ENCODE measurements at places on chromosomes 3 and 15.

DNA sequence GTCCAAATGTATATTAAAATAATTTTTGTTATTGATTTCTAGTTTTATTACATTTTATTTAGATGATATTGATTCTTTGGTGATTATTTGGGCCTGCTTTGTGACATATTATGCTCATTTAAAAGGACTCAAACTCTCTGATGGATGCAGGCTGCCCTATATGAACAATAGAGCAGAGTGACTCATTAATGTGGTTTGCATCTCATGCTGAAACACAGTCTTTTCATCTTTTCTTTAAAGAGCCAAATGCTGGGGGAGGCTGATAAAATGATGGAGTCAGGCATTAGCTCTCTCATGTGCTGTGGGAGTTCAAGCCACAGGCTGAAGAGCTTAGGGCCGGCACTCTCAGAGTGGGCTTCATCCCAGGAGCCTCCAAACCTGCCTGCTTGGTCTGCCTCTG is 7.2 kb downstream of the PLA1A start:
- DNase-seq: no peak

GRCh38 chr3:567488-568185 is 371.1 kb downstream of the CHL1 start:
- no peak for DNase-seq

- no peak for DNase-seq
These were observed 409.9 kb downstream of the FHIT start for GRCh38 chr3:60841355-60841754.

DNA sequence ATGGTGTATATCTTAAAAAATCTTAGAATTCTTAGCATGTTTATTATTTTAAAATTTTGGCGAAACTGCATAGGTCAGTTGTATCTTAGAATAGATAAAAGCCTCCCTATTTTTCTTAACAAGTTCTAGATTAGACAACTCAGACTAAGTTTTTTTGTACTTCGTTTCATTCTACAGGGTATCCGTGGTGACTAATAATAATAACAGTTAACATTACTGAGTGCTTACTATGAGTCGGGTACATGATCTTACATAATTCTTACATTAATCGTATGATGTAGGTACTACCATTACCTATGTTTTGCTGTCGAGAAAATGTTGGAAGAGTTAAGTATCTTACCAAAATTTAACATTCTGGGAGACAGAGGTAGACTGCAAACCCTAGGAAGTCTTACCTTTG is 60.7 kb downstream of the UBE2E2 start:
- DNase-seq: no peak

Data from GM12865 (cell line).